ENCODE measurements at places on chromosomes 5 and 9.

DNA sequence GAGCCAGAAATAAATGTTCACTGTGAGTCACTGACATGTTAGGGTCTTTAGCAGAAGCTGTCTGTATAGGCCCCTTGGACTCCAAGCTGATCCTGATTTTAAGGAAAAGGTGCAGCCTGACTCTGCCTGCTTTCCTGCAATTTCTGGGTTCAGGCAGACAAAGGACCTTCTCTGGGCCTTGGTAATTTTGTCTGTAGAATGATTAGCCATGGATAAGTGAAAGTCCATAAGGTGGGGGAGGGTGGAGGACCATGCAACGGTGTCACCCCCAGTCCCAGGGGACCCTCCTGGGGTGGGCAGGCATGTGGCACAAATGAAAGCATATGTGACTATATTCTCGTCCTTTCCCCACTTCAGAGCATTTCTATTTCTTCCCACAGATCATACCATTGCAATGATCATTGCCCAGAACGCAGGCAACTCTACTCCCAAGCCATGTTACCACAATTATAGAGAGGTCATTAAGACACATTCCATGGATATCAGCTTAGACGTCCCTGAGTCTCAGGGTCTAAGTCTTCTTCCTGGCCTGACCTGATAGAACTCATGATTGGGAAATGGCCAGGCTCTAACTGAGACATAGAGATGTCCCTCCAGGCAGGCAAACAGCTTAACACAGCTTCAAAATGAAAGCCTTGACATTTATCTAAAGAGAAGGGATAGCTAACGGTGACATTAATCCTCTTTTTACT lies 157.9 kb upstream of the ALDH1B1 start:
- DNase-seq: no peak

DNA sequence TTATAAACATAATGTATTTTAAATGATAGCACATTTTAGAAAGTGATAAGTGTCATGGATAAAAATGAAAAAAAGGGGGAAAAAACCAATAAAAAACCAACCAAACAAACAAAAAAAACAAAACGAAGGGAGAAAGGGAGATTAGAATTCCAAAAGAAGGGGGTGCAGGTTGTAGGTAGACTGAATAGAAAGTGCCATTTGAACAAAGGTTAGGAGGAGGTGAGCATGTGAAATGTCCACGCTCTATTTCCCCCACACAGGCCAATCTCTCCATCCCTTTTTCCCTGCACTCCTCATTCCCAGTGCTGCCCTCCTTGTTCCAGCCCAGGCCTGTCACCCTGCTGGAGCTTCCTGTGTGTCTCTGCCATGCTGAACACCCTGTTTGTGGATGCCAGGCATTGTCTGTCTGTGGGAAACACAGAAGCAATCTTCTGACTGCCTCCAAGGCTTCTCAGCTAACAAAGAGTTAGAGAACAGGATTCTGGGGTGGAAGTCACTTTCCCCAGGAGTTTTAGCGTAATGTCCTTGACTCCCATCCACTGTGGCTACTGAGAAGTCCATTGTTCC lies 138.8 kb downstream of the ADAMTS16 start:
- no peak for DNase-seq

GRCh38 chr9:124239249-124240073 lies 18.3 kb upstream of the NEK6 start:
- no peak for DNase-seq

- DNase-seq: no peak
These were observed 352.7 kb upstream of the CD180 start for GRCh38 chr5:67549296-67549618.

DNA sequence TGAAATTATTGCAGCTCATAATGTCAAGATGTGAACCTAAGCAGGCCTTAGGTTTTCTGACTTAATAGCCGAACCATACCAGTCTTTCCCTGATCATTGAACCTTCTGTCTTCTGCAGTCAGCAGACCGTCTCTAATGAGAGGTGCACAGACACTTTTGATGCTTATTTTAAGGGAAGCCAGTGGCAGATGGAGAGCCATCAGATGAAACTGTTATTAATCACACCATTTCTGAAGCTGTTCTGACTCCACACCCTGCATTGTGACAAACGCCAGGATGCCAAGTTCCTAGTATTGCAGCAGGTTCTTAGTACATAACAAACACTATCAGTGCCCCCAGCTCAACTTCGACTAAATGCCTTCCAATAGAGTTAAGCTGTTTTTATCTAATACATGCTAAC lies 43.0 kb downstream of the PIK3R1 start:
- no peak for DNase-seq

DNA sequence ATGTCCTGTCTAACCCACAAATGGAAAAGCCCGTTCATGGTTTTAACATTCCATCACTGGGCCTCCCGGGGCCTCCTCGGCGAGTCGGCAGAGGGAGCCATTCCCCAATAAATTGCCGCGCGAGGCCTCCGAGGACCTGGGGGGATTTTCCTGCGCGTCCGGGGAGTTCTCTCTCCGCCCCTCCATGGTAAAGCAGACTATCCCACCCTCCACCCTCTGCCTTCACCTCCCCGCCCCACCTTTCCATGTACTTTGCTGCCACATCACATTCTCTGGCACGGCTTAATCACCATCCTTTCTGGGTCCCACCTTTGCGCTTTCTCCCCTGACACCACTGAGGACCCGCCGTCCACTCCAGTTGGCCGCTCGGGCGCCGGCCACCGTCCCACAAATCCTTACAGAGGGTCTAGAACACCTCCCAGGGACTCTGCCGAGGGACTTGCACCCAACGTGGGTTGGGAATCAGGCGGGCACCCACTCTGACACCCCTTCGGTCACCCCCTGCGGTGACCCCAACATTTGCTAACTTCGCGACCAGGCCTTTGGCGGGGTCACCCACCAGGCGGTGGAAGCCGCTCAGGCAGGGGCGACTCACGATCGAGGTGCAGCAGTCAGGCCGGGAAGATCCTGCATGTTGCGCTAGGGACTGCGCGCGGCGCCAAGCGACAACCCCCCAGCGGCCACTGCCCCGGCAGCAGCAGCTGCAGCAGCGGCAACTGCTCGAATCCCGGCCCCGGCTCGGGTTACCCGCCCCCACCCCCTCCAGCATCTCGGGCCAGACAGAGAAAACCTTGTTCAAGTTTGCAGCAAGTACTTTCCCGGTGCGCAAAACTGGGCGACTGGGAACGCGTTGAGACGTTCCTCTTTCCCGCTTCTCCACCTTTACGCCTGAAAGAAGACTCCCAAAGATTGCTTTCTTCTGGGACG lies at the start of gene MEGF10:
MEGF10 (plus strand) TSS at position 778 of the 927 bp plus-strand sequence. CDS start 40,513 bp downstream, outside the sequence.
- DNase-seq: no peak

DNA sequence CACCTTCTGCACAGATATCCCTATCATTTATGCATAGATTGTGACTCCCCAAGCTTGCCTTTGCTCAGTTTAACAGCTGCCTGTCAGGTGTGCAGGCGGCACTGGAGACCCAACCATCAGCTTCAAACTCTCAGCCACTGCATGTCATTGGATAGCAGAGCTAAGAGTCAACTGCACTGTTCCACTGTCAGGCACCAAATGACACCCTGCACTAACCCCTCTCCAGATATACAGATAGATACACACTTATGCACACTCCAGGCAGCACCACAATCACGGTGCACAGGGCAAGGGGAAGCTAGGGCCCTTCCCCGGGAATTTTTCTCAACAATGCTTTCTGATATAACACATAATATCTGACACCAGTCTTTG lies 142.3 kb downstream of the BNC2 start:
- DNase-seq: no peak

DNA sequence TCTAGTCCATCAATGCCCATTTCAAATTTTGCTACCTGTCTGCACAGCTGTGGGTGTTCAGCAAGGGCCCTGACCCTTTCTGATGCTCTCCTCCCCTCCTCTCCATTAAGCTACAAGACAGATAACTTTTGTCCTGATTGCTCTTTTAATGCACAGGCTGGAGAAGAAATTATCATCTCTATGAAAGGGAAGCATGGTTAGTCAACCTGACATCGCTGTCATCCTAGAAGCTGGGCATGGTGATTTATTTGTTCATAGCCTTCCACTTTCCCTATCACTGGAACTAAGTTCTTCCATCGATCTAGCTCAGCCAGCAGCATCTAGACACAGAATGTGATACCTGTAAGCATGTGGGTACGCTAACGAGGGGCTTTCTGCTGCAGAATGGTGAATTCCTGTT lies 50.1 kb downstream of the SLIT3 start:
- DNase-seq: no peak

DNA sequence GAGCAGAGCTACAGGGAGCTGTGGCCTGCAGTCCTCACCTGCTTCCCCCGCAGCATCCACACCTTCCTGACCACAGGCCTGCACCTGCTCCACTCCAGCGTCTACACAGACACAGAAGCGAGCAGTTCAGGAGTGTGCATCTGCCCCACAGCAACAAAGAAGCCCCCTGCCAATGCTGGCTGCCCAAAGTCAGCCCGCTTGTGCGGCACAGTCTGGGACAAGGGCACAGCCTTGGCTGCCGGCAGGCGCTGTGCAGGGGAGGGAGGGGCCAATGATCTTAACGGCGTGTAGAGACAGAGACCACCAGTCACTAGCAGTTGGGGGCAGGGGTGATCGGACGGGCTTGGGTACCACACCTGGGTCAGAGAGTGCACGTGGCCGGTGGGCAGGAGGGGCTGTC lies 6.6 kb downstream of the BRD9 start:
- no peak for DNase-seq

- peak; percentile 7 for DNase-seq
These were observed 93.2 kb downstream of the ZFAND5 start for GRCh38 chr9:72271613-72272478.

DNA sequence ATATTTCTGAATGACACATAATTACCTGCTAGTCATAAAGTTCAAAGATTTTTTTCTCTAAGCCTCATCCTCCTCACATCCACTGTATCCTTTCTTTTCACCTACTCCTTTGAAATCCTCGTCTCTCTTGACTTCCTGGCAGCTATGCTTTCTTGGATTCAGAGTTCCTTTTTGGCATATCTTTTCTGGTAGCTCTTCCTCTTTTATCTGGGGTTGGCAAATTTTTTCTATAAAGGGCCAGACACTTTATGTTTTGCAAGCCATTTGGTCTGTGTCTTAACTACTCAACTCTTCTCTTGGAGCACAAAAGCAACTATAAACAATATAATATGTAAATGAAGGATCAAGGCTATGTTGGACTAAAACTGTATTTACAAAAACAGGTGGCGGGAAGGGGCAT lies 197.5 kb downstream of the KIAA0825 start:
- no peak for DNase-seq

- no peak for DNase-seq
These were observed 187.8 kb downstream of the NXNL2 start for GRCh38 chr9:88722753-88723152.

GRCh38 chr5:75192804-75193203 lies 43.9 kb downstream of the ANKRD31 start:
- no peak for DNase-seq

DNA sequence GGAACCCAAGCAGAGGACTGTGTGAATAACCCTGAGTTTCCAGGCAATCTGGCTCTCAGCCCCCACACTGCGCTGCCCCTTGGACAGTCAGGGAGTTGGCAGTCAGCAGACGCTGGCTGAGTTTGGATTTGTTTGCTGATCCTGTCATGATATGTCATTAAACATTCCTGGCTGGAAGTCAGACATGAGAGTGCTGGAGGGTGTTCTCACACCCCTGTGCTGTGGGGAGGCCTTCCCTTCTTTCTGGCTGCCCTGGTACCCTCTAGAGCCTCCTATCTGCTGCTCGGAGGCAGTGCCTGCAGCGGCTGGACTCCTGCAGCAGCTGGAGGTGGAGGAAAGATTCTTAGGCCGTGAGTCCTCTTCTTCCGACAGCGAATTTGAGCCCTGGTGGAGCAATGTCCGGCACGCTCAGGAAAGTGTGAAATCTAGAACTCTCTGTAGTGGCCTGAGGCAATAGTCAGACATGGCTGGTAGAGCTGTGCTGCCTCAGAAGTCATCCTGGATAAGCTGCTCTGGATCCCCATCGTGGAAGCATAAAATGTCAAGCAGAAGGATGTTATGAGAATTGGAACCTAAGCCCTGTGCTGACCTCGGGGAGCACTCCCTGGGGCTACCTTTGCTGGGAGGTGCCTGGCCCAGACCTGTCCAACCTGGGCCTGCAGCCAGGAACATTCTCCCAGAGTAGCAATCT lies 72.0 kb downstream of the PDE8B start:
- peak; percentile 69 for DNase-seq

GRCh38 chr5:118698774-118699173 lies 289.6 kb downstream of the DTWD2 start:
- DNase-seq: no peak

- no peak for DNase-seq
These were observed 205.1 kb downstream of the NTRK2 start for GRCh38 chr9:84874596-84874995.

- DNase-seq: no peak
These were observed 29.8 kb downstream of the CORO2A start for GRCh38 chr9:98162613-98163012.

GRCh38 chr9:121700832-121701419 lies 49.5 kb downstream of the DAB2IP start:
- no peak for DNase-seq

DNA sequence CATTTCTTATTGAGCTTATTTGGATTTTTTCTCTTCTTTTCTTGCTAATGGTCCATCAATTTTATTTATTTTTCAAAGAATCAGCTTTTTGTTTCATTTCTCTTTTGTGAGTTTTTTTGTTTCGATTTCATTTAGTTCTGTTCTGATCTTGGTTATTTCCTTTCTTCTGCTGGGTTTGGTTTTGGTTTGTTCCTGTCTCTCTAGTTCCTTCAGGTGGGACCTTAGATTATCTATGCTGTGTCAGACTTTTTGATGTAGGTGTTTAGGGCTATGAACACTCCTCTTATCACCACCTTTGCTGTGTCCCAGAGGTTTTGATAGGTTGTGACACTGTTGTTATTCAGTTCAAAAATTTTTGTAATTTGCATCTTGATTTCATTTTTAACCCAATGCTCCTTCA lies 119.8 kb downstream of the GABRG2 start:
- no peak for DNase-seq

GRCh38 chr5:105752801-105753200 lies 1917.9 kb downstream of the EFNA5 start:
- DNase-seq: no peak

DNA sequence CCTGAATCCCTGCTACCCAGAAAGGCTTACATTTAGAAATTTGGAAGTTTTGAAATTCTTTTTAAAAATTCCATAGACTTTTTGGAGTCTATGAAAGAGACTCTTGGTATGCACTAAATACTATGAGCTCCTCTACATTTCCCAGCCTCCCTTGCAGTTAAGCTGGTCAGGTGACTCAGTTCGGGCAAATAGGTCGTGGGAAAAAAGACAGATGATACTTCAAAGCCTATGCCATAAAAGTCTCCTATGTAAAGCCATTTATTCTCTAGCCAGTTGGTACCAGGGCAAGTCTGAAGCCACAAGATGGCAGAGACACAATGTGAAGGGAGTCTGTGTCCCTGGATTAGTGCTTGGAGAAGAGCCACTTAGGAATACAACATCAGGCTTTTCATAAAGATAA lies 101.8 kb downstream of the BOD1 start:
- no peak for DNase-seq

- DNase-seq: no peak
These were observed 82.0 kb upstream of the ITGA1 start for GRCh38 chr5:52705720-52706119.
